ENCODE measurements at places on chromosomes 7 and 10.

DNA sequence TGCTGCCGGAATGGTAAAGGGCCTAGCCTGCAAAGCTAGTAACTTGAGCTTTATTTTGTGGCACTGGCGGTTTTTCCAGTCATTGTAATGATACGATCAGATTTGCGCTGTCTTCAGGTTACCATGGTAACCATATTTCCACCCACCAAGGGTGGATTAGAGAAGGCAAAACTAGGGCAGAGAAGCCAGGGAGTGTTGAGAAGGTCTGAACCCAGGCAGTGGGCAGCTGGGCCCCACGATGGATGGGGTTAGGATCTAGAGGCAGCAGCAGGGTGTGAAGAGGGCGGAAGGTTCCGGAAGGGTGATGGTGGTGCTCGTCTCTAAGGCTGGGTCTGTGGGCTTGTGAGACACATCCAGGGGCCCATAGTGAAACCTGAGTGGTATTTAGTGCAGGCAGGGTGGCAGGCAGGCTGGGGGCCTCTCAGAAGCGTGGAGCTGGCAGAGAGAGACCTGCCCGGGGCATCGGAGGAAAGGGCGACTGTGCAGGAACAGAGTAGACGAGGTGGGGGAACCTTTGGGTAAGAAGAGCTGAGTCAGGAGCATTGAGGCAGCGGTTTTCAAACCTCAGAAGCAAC lies 87.9 kb upstream of the GTF2I start:
- DNase-seq, result no peak

GRCh38 chr7:155576900-155577508 lies 30.6 kb upstream of the CNPY1 start:
- no peak for DNase-seq

GRCh38 chr7:158113321-158114025 lies 474.1 kb downstream of the PTPRN2 start:
- DNase-seq, result no peak

DNA sequence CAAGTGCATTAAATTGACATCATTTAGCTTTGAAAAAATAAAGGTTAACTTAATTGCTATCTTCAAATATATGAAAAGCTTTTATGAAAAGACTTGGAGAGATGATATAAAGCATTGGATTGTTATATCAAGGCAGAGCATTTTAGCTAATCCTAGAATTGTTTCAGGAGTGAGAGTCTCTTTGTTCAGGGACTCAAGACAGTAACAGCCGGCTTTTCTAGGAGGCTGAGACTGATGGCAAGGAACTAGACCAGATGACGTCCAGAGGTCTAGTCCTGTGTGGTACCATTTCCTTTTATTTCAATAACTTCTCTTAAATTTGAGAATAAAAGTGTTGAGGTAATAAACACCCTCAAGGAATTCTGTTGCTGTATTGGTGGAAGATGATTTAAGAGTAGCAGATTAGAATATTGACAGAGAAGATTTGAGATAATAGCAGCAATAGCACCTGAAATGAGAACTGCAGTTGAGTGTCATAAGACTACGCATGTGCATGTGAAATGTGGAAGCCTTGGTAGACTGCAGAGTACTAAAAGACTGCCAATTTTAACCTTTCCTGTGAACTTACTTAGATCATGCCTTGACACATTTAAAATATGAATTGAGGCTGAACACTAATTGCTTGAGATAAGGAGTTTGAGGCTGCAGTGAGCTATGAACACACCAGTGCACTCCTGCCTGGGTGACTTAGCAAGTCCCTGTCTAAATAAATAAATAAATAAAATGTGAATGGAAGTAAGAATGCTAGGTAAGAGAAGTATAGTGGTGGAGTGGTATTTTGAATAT lies 79.6 kb downstream of the ZNRF2 start:
- no peak for DNase-seq

- no peak for DNase-seq
Observed at GRCh38 chr10:63718006-63718405, 196.8 kb downstream of the REEP3 start.

GRCh38 chr7:2688409-2689342 lies 674 bp downstream of the AMZ1 start:
- DNase-seq, result no peak

DNA sequence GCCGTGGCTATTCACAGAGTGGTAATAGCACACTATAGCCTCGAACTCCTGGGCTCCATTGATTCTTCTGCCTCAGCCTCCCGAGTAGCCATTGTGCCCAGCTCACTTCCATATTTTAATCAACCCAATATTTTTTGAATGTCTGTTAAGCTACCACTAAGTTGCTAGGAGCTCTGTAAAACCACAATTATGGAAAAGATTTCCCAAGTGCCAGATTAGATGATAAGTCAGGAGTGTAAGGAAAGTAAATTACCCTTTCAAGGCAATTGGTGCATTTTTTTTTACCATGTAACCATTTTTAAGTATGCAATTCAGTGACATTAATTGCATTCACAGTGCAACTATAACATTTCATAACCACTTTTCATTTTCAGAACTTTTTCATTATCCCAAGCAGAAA lies 87.5 kb upstream of the GATAD1 start:
- DNase-seq, result no peak

All from activated CD8-positive, alpha-beta memory T cell treated with anti-CD3 and anti-CD28 coated beads for 1 hour (primary cell).